ENCODE measurements at places on chromosomes 4 and X.

DNA sequence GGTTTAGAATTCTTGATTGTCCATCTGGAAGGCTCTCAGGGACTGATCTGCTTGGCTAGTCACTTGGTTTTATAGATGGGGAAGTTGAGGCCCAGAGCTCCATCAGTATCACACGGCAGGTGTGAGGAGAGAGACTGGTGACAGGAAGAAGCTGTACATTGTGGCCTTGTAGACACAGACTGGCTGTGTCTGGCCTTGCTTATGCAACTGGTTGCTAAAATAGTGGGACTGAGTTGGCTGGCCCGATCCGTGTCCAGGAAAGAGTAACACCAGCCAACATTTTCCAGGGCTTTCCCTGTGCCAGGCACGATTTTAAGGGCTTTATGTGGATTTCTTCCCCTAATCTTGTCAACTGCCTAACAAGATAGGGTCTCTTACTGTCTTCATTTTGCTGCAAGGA lies 2.8 kb downstream of the TBC1D14 start:
- DNase-seq, result no peak

- no peak for DNase-seq
These were observed 125.3 kb upstream of the PACRGL start for GRCh38 chr4:20574986-20575385.

DNA sequence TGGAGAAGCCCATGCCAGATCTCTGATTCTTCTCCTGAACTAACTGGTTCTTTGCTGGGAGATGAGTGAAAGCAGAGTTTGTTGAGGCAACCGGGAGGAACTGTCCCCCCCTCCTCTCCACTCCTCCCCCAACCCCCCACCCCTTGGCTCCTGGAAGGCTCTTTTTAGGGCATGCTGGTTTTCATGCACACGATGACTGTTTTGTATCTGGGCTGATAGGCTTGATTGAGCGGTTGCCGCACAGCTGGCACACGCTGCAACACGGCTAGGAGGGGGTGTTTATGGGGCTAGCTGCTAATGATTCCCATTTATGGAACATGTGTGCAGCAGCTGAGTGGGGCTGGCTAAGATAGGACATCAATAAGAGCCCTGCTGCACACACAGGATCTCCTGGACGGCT lies 137.2 kb downstream of the SMIM20 start:
- no peak for DNase-seq

DNA sequence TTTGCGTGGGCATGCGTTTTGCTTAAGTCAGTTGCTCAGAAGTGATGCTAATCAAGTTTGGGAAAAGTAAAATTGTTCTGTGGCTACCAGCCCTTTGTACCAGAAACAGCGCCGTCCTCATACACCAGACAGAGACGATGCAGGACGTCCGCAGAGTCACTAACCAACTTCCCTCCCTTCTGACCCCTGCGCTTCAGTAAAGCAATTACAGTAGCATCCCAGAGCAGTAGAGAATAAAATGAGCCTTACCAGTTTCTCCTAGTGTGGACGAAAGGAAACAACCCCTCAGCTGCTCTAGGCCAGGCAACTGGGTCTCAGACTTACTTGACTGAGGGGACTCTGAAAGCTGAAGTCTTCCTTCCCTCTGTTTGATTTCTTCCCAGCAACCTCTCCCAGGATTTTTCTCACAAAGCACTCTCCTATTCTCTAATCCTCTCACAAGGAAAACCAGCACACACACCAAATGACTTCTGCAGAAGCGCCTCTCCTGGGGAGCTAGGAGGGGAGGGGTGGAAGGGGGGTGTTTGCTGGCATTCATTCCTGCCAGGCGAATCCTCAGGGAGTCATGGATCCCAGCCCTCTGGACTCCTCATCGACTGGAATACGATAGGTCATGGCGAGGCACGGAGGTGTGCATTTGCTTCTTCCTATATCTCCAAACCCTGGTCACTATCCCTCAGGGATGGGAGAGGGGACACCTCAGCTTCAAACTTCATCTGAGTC lies 56.0 kb upstream of the MID1 start:
- DNase-seq, result no peak

- DNase-seq, result no peak
These were observed 653.0 kb downstream of the C4orf33 start for GRCh38 chr4:129748991-129749390.

GRCh38 chrX:103157496-103158316 lies 57.2 kb upstream of the BEX4 start:
- DNase-seq, result no peak

DNA sequence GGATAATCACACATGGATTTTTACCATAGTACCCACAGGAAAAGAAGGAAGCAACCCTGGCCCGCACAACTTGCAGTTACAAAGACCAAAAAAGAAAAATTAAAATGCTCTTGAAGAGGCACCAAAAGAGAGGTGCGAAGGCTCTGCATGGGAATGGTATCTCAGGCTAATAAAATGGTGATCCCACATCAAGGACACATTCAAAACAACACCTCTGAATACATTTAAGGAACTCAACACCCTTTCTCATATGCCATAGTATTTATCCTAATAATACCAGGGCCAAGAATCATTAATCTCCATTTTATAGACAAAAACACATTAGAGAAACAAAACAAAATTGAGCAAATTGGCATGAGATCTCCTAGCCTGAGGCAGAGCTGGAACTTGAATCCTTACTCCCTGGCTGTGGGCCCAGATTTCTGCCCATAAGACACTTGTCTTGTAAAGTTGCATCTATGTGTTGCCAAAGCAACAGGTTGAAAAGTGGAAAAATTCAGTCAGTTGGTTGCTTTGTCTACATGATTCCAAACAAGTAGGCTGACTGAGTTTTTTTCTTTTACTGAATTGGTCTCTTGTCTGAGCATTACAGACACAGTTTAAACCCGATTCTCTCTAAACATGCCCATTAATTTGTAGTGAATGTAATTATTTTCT lies 33.5 kb downstream of the GUCY2F start:
- no peak for DNase-seq

Measured in immature natural killer cell (primary cell).